ENCODE measurements at places on chromosomes 5 and 9.

GRCh38 chr9:35385042-35385441 lies 104.9 kb upstream of the RUSC2 start:
- no peak for DNase-seq

DNA sequence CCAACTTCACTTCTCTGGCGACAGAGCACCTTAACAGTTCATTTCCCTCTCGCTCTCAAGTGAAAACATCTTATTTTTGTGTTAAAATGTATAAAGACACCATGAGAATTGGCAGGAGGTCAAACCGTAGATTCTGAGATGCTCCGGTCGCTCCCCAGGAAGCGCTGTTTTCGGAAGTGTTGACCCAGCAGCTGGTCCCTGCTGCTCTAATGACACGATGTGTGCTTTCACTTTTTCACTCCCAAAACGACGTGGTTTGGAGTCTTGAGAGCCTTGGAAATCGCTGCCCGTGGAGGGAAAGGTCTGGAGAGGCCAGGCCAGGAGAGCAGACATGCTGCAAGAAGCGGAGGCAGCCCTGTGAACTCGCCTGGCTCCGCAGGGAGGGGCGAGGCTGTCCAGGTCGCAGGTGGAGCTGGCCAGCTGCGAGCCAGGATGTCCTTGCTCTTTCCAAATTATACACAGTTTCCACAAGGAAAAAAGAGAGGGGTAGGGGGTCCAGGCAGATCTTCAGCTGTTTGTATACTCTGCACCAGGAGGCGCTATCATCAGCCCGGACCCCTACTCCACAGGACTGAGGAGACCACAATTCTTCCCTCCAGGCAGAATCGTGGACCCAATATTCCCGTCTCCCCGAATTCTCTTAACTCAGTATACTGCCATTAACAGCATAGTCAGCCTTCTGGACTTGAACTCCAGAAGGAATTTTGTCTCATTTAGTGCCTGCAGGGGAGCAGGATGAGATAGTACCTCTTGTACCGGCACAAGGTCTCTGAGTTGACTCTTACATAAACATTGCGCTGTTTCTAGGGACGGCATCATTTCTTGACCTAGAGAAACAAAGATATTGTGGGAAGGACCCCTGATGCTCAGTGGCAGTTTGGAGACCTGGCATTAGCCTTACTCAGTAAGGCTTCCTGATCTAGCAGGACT lies 248.6 kb upstream of the ANKRD55 start:
- DNase-seq = peak; percentile 21

DNA sequence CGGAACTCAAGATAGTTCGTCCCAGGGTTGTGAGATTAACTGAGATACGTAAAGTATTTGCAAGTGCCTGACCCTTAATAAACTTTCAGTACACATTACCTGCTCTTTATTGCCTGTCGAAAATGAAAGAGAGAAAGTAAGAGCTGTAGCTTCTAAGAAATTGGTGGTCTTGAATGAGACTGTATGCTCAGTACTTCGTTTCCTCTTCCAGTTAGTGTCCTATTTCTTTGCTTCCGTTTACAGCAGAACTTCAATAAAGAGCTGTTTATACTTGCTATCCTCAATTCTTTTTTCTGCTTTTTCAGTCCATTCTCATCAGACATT lies 534 bp downstream of the SRFBP1 start:
- DNase-seq = peak; percentile 2

DNA sequence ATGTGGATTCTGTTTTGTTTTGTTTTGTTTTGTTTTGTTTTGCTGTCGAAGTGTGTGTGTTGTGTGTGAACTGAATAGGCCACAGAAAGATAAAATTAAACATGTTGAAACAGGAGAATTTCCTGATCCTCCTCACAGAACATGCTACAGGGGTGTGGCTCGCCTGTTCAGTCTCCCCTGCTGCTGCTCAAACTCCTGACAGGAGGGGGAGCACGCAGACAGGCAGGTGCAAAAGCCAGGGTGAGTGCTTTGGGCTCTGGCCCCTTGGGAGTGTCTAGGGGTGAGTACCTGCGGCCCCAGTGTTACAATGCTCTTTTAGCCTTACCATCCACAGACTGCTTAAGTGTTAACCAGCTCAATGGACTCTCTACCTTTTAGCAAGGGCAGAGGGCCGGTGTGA lies 473.5 kb downstream of the MAT2B start:
- no peak for DNase-seq

- no peak for DNase-seq
Observed at GRCh38 chr9:113176803-113177202, 26.0 kb downstream of the SLC31A2 start.

All from activated CD4-positive, alpha-beta T cell treated with anti-CD3 and anti-CD28 coated beads, Interleukin-10, Interleukin-2, amounts not matched to agents 100 ng/mL and 50 ng/mL, durations not matched to agents 16 hours and 8 hours (primary cell).